NCI-H187 treated with DMSO at 0.1 percent for 48 hours (cell line): ENCODE measurements at places on chromosomes 3 and 15.

DNA sequence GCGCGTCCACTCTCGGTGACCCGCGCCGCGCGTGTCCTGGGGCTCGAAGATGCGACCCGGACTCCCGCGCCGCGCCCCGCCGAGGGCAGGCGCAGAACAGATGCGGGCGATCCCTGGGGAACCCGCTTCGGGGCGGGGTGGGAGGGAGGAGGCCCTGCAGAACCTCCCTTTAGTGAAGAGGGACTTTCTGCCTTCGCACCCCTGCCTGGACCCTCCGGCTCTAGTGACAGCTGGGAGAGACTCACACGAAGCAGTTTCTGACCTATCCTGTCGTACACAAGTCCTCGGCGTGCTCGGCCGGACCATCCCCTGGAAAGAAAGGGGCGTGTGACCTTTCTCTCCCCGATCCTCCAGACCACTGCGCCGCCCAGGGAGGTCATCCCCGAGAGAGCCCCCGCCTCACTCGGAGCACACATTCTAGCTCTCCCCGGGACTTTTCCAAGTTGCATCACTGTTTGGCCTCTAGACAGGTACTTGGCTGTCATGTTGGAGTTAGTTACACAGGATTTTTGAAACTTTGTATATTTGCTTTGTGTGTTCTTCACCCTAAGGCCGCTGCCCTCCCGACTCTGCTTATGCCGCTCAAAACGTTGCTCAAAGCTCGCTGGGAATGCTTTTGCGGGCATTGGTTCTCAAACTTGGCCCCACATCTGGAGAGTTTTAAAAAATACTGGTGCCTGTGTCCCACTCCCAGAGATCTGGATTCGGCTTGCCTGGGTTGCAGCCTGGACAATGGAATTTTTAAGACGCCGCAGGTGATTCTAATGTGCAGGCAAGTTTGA is 582 bp downstream of the CGNL1 start:
- no peak for DNase-seq

DNA sequence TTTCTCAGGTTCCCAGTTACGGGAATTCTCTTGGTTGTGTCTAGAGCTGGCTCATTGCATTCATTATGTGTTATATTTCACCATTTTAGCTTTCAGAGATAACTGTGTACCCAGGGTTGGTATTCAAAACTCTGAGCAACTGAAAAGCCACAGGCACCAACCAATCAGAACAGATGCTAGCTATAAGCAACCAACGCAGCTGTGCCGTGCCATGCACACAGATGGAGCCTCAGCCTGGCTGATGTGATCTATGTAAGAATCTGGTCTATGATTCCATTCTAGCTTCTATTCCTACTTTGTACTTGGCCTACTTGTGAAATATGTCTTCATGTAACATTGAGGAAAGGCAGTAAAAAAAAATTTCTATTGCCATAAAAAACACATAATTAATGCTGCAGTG is 95.0 kb upstream of the CCDC80 start:
- DNase-seq: no peak

GRCh38 chr15:69156736-69157381 is 3.6 kb upstream of the GLCE start:
- peak; percentile 57 for DNase-seq

GRCh38 chr3:193910886-193911738 is 224.8 kb upstream of the HES1 start:
- no peak for DNase-seq

GRCh38 chr3:98744283-98744682 is 18.9 kb upstream of the ST3GAL6 start:
- no peak for DNase-seq
